HCEC 1CT (cell line): ENCODE measurements at places on chromosomes 3 and 15.

DNA sequence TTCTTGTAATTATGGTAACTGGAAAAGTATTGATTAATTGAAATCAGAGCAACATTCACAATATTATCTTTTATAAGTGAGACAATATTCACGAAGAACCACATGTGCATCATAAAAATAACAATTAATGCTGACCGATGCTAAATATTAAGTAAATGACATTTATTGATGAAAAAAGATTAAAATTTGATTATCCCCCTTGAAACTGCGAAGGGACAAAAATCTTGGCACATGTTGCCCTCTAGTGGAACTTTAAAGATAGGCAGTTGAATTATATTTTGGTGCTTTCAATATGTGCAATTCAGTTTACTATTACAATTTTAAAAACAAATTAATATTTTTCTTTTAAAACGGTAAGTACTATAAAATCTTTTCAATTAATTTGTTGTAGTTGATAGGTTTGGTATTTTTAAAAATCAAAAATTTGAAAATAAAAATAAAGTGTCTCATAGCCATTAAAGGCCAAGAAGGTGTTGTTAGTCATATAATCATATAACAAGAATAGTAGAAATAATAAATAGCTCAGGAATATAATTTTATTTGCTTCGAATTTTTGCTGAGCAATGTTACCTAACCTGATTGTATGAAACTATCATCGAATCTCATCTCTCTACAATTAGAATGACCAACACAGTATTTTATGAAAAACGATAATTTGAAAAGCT is 270.2 kb downstream of the ROBO1 start:
- peak; percentile 23 for DNase-seq

- no peak for DNase-seq
Observed at GRCh38 chr3:87000940-87001339, 10.0 kb upstream of the VGLL3 start.

DNA sequence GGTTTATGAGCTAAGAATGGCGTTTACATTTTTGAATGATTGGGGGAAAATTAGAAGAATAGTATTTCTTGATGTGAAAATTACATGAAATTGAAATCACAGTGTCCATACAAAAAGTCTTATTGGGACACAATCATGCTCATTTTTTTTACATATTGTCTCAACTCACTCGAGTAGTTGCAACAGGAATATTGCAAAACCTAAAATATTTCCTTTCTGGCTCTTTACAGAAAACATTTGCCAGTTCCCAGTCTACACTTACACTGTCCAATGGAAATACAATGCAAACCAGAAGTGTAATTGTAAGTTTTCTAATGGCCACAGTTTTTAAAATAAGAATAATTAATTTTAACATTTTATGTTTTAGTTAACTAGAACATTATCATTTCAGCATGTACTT is 137.8 kb downstream of the SAMMSON start:
- DNase-seq = no peak

- DNase-seq = no peak
Observed at GRCh38 chr3:134350266-134350665, 24.0 kb downstream of the AMOTL2 start.

DNA sequence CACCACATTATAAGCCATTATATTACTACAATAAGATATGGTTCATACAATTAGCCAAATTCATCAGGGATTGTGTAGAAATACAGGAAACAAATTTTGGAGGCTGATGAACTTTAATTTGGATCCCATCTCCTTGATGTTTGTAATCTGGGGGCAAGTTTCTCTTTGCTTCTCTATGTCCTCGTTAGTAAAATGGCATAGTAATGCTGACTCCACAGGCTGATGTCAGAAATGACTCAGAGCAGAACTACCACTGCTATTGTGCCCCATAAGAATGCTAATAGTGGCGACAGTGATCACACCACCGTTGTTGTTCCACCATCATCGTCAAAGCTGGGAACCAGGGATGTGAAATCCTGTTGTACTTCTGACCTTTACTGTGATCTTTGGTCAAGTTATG is 722.3 kb upstream of the LMCD1 start:
- no peak for DNase-seq
